CD4-positive, alpha-beta memory T cell (primary cell): ENCODE measurements at places on chromosomes 7 and 10. TPM values are rescaled to one million over a fixed set of nuclear protein-coding genes. Genes with fewer than 3 reads are reported as not detected.
A peak's percentile ranks its signal among the peaks of the same experiment; 100 is the strongest.

FAM25A gene
- not detected for total RNA-seq

SYT15B gene
- total RNA-seq: not detected

GOLGA7B gene
- total RNA-seq: 7.6 TPM

CAMK2B gene
- not detected for total RNA-seq

- DNase-seq: no peak
Measured at GRCh38 chr10:91495402-91495801, 85.3 kb downstream of the HECTD2 start.

DNA sequence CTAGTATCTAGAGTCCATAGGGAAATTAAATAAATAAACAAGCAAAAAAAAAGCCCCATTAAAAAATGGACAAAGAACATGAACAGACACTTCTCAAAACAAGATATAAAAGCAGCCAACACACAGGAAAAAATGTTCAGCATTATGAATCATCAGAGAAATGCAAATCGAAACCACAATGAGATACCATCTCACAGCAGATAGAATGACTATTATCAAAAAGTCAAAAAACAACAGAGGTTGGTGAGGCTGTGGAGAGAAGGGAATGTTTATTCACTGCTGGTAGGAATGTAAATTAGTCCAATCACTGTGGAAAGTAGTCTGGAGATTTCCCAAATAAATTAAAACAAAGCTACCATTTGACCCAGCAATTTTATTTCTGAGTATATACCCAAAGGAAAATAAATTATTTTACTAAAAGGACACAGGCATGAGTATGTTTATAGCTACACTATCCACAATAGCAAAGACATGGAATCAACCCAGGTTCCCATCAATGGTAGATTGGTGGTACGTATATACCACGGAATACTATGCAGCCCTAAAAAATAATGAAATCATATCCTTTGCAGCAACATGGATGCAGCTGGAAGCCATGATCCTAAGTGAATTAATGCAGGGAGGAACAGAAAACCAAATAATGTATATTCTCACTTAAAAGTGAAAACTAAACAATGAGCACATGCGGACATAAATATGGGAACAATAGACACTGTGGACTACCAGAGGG lies 366.5 kb upstream of the SEMA3C start:
- no peak for DNase-seq

- no peak for DNase-seq
Measured at GRCh38 chr10:78624791-78625190, 444.0 kb upstream of the ZMIZ1 start.

- DNase-seq: peak; percentile 2
Measured at GRCh38 chr10:118958984-118959925, 70.3 kb upstream of the NANOS1 start.

GRCh38 chr10:5361966-5362365 lies 2.8 kb upstream of the UCN3 start:
- DNase-seq: no peak

GRCh38 chr7:149456506-149457421 lies 4.1 kb downstream of the ZNF777 start:
- no peak for DNase-seq

DNA sequence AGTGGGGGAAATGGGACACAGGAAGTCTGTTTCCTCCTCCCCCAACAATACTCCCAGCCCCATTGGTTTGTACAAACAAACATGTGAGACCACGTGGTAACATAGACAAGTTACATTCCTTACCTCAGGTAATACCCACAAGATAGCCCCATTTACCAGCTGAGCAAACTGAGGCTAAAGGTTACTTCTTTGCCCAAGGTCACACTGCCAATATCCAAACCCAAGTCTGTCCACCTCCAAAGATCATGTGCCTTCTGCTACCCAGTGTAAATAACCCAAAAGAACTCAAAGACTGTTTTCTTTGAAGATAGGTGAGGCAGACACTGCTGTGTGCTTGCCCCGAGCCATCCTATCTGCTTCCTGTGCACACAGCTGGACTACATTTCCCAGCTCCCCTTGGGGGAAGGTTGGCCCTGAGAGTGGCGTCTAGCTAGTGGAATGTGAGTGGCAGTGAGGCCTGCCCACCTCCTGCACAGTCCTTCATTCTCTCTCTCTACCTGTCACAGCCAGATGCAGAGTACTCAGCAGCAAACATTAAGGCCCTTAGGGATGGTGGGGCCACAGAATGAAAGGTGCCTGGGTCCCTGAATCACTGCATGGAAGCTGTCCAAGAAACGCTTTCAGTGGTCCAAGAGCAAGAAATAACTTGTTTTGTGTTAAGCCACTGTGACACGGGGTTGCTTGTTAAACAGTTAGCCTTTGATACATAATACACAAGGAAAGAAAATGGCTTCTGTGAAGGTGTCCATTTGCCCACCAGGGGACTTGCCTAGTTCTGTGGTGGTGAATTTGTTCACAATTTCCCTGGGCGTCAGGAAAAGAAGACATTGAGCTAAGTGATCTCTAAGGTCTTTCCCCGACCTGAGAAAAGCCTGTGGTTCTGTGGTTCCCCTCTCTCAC lies 257.7 kb upstream of the NFE2L3 start:
- peak; percentile 37 for DNase-seq

DNA sequence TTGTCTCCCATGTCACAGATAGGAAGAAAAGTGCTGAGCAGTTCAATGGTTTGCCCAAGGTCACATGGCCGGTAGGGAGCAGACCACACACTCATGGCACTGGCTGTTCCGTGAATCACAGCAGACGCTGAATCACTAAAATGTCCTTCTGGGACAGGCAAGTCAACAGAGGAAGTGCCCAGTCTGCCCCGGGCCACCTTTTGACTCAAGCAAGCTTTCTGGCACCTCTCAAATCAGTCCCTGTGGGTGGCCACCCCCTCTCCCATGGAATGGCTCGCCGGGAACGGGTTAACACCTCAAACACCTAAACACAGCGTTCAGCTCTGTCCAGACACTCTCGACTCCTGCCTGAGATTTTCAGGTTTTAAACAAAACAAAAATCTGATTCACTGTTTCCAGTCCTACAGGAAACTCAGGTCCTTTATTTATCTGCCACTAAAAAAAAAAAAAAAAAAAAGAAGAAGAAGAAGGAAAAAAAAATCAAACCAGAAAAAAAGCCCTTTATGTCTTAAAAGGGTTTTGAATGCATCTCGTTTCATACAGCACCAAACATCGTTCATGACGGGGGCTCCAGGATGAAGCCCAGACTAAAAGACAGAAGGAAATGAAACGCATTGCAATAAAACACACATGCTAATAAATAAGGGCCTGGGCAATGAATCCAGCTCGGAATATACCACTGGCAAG lies 15.5 kb downstream of the CARD11 start:
- no peak for DNase-seq

- DNase-seq: no peak
Measured at GRCh38 chr7:9921326-9921725, 1052.3 kb upstream of the PHF14 start.

DNA sequence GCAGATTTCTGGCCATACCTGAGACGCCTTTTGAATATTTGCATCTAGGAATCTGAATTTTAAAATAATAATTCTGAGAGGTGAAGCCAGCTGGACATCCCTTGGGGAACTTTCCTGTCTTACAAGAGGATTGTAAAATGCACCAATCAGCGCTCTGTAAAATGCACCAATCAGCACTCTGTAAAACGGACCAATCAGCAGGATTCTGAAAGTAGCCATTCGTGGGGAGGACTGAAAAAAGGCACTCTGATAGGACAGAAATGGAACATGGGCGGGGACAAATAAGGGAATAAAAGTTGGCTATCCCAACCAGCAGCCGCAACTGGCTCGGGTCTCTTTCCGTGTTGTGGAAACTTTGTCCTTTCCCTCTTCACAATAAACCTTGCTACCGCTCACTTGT lies 9.9 kb downstream of the PPIF start:
- DNase-seq: no peak

- no peak for DNase-seq
Measured at GRCh38 chr10:19570991-19571390, 245.2 kb upstream of the PLXDC2 start.

GRCh38 chr10:4541292-4541691 lies 284.7 kb upstream of the AKR1E2 start:
- no peak for DNase-seq

GRCh38 chr10:9301554-9301953 lies 1247.1 kb downstream of the GATA3 start:
- no peak for DNase-seq

- DNase-seq: no peak
Measured at GRCh38 chr10:117726596-117727295, 184.2 kb downstream of the EMX2 start.
